Hematopoietic multipotent progenitor cell treated with erythropoietin and hydrocortisone succinate and interleukin-3 and kit ligand, for 4 days (in vitro differentiated cells): ENCODE measurements at places on chromosomes 7 and 10.
A peak's percentile ranks its signal among the peaks of the same experiment; 100 is the strongest.

GRCh38 chr10:63388421-63389031, 77.3 kb downstream of the JMJD1C start:
- DNase-seq, result peak; percentile 64

- DNase-seq, result no peak
Measured at GRCh38 chr10:87915406-87915805, 52.0 kb downstream of the PTEN start.

- DNase-seq, result peak; percentile 87
Measured at GRCh38 chr10:104247513-104248146, 7.1 kb upstream of the GSTO1 start.

DNA sequence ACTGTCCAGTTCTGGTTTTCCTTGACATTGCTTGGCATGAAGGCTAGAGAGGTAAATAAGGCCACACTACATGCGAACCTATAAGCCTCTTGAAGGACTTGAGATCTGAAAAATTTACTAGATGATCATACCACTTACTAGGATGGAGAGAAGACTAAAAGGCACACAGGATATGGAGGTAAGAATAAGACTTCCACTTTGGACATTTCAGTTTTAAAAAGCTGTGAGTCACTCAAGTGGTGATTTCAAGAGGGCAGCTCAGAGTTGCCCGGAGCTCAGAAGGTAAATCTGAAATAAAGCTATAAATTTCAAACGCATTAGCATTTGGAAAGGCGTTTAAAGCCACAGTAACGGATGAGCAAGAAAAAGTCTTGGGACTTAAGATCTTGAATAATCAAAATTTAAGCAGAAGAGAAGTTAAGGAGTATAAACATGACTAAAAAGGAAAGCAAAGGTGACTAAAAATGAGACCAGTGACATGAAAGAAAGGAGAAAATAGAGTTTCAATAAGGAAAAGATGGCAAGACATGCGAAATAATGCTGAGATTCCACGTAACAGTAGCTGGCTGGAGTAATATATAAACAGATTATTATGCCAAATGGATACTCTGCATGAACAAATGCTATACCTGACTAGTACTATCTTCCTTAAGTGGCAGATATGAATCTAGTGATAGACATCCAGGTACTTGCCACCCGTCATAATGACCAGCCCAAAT, 68.3 kb downstream of the SNX13 start:
- DNase-seq, result no peak

DNA sequence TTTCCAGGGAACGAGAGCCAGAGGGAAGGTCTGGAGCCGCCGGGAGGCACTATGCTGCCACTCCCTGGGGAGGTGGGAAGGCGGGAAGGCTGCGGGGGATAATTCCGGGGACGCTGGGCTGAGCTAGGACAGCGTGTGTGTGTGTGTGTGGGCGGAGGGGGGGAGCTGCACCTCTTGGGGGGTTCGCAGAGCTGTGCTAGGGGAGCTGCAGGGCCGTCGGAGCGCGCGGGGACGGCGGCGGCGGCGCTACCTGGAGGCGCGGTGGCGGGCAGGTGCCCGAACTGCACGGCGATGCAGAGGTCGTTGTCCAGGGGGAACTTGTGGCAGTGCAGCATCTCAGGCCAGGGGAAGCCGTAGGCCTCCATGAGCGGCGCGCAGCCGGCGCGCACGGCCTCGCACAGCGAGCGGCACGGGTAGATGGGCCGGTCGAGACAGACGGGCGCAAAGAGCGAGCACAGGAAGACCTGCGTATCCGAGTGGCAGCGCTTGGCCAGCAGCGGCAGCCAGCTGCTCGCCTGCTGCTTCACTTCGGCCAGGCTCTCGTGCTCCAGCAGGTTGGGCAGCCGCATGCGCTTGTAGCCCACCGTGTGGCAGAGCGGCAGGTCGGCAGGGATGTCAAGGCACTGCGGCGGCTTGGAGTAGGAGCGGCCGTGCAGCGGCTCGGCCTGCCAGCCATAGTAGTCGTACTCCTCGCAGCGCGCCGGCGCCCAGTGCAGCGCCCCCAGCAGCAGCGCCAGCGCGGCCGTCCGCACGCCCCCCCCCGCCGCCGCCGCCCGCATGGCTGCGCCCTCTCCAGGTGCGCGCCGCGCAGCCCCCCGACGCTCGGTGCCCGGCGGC, 526 bp downstream of the SFRP5 start:
- DNase-seq, result peak; percentile 60

- no peak for DNase-seq
Measured at GRCh38 chr10:114181971-114182370, 2.8 kb downstream of the TDRD1 start.

DNA sequence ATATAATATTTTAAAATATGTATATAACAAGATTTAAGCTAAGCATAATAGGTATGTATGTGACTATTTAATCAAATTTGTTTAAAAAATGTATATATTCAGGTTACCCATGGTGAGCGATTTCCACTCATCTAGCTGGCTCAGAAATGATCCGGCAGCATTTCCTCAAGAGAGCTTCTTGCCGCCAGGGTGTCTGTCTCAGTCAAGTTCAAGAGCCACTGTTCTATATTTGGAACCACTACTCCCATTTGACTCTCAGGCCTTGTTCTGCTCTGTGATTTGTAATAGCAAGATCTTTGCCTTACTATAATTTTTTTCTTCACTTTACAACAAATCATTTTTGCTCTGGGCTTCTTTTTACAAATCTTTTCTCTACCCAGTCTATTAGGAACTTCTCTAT, 48.7 kb upstream of the CNTNAP2 start:
- DNase-seq, result no peak

DNA sequence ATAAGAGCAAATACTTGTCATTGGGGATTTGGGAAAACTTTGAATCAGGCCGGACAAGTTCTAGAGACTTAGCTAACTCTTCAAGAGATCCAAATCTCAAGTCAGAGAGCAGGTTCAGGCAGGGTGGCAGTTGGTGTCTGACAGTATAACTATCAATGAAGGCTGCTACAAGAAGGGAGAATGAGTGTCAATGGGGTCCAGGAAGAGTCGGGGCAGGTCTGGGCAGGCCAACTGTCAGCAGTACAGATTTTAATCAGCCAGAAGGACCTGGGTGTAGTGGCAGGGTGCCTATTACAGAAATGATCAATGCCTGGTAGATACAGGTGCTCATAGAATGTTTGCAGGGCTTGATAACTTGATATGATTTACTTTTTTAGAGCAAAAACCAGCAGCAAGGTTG, 751.1 kb downstream of the GRM8 start:
- DNase-seq, result no peak

DNA sequence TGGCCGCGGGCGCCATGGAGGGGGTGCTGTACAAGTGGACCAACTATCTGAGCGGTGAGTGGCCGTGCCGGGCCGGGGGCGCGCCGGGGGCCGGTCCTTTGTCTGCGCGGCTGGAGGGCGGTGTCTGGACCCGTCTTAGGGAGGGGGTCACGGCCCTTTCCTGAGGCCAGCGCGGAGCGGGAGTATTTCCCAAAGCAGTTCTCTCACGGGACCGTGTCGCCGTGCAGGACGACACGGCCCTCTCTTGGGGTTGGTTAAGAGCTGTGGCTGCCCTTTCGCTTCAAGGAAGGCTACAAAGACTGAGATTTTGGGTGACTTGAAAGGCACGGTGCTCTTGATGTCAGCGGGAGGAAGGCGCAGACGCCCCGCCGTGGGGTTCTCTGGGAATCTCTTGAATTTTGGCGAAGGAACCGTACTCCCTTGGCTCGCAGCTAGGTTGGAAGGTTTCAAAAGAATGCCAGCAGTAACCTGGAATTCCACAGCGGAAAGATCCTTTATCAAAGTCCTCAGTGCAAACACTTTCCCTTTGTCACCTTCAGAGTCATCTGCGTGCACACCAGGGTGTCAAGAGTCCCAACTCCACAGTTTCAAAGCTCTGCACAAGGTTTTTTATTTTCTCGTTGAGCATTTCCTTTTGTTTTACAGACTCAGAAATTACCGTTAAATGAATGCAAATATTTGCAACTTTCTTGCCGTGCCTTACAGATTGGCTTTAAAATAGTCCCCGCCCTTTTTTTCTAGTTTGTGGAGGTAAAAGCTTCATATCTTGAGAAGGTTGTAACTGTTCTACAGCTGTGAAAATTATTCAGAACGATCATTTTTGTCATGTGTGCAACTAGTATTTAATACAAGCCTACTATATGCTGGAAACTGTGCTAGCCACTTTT, 780 bp downstream of the PLEKHA8 start:
- peak; percentile 68 for DNase-seq

- DNase-seq, result peak; percentile 76
Measured at GRCh38 chr10:101291331-101292193, 62.3 kb upstream of the LBX1 start.

DNA sequence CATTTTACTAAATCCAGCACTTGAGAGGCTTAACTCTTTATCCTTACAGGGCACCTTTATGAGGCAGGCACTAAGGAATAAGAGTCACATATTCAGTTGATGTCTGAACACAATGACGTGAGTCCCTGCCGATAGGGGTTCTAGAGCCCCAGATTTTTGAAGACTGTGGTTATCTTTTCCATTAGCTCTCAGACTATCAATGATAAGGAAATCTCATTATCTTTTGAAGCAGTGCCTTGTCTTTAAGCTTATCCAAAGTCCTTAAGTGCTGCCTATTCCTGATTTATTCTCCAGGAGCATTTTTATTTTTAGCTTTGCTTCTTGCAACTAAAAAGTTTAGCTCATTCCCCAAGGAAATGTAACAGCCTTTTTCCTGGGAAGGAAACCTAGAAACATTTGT, 444.1 kb upstream of the LRRN3 start:
- DNase-seq, result no peak

DNA sequence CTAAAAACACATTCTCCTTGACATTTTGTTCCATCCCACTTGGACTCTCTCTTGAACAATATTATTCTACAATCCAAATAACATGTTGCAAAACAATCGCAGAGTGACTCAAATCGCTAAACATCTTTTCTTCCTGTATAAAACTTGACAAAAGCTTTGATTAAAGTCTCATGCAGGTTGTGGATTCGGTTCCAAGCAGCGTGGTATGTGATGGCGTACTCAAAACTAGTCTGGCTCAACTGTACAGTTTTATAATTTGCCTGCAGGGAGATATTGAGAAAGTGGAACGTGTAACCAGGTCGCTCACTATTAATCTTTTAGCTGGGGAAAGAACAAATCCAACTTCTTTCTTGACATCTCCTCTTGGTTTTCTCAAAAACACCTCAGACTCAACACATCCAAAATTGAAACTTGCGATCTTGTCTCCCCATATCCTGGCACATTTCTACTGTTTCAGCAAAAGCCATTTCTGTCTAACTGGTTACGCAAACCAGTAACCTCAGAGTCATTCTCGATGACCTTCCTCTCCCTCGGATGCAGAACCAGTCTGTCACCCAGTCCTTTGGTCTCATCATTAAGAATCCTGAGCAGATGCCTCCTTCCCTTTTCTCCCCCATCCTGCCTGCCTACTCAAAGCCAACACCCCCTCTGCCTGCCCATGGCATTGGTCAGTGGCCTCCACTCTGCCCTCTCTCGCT, 100.1 kb downstream of the CACNB2 start:
- no peak for DNase-seq

- DNase-seq, result no peak
Measured at GRCh38 chr7:26441002-26441521, 149.4 kb downstream of the SNX10 start.

- peak; percentile 40 for DNase-seq
Measured at GRCh38 chr10:132142396-132143161, 44.2 kb upstream of the DPYSL4 start.

DNA sequence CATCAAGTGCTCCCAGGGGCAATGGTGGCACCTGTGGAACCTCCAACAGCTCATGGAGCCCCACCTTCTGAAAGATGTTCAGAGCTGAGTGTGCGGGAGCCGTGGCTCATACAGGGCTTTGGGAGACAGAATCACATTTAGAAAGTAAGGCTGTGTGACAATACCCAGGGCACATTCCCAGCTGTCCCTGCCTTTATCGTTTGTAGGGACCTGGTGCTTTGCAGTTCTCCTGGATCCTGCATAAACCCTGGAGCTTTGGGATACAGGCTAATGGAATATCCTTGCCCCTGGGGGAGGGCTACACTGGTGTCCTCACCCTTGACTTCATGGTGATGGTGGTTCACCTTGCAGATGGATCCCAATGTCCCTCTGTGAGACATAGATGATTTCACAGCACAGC, 134.8 kb upstream of the LAMB4 start:
- no peak for DNase-seq
